CD4-positive, alpha-beta T cell treated with Interleukin-12 subunit alpha and Interleukin-12 subunit beta, for 1 hour (primary cell): ENCODE measurements at places on chromosomes 12 and 14.
A peak's percentile ranks its signal among the peaks of the same experiment; 100 is the strongest.

DNA sequence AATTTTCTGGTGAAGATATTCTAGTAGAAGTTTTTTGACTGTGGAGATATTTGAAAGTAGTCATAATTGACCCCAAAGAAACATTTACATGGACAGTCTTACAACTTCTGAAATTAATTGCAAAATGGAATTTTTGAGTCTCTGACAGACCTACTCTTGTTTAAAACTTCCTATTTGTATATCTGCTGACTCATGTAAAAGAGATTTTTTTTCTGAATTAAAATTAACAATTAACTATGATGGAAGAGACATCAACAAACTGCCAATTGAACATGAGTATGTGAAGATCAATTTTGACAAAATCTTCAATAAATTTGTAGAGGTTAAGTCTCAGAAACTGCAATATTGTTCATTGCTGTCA is 108.5 kb upstream of the MAX start:
- no peak for DNase-seq

GRCh38 chr12:57483466-57483865 is 3.8 kb upstream of the ARHGAP9 start:
- DNase-seq, result no peak

DNA sequence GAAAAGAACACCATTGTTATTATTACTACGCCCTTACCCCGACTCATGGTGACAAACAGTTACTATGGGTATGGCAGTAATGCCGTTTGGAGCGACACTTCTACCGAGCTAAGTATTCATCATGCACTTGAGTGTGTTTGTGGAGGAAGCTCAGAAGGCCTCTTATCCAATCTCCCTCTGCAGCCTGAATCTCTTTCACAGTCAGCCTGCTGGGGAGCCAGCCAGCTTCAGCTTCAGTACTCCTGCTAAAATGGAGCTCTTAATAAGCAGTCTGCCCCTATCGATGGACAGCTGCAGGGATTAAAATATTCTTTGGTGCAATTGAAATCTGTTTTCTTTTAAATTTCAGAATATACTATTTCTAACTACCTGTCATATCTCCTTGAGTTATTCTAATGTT is 24.7 kb upstream of the ATP5MC2 start:
- DNase-seq, result no peak

DNA sequence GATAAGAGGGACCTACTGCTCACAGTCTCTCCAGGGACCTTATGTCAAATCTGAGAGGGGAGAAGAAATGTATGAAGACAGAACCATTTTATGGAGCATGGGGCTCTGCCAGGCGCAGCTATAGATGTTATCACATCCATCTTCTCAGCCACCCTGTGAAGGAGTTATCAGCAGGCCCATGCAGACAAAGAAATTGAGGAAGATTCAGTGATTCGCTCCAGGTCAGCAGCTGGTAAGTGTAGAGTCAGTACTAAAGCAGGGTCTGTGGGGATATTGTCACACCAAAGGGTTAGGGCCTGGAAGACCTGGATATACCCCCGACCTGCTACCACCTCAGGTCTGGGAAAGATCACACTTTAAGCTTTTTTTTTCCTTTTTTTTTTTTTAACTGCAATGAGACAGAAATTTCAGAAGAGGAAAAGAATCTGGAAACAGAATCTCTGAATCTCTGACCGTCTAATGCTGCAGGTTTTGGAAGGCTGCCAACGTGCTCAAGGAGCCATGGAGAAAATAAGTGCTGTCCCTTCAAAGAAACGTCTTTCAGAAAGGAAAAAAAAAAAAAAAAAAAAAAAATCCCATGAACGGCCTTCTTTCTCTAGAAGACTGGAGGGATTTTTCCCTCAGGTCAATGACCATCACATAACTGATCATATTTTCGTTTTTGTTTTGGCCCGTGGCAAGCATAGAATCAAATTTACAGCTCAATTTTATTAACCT is 73.3 kb upstream of the PLEKHG7 start:
- no peak for DNase-seq

- no peak for DNase-seq
Measured at GRCh38 chr14:86961106-86961716, 1031.8 kb downstream of the GALC start.

DNA sequence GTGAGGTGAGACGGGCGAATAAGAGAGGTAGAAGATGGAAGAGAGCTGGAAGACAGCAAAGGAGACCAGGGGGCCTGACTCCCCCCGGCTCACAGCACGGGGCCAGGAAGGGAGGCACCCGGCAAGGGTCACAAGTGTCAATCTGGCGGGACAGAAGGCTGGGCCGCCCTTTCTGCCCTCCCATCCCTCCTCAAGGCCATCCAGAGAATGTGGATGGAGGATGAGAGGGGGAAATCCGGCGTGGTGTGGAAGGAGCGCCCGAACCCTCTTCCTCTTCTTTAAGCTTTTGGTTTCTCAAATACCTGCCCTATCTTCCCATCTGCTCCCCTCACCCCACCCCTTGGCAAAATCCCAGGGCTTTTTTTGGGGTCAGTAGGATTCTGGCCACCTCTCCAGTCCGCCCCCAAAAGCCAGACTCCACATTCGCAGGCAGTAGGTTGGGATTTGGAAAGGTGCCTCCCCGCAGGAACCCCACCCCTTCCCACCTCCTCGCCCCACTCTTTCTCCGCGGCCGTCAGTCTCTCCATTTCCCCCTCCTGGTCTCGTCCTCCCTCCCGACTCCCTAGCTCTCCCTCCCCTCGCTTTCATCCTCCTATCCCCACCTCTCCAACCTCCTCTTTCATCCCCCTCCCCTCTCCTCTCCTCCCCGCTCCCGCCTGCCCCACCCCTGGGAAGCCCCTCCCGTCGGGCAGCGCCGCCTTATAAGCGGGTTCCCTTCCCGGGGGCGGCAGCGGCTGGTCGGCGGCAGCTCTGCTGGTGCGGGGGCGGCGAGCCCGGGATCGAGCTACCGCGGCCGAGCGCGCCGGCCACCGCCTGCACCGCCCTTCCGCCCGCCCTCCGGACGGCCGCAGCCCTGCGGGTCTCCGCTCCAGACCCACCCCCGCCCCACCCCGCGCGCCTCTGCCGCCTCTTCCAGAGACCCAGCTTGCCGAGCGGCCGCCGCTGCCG is at the start of gene PTMS:
Gene PTMS (plus strand): TSS at position 730 of the 948 bp plus-strand sequence. CDS start 343 bp downstream, outside the sequence.
- DNase-seq, result no peak

DNA sequence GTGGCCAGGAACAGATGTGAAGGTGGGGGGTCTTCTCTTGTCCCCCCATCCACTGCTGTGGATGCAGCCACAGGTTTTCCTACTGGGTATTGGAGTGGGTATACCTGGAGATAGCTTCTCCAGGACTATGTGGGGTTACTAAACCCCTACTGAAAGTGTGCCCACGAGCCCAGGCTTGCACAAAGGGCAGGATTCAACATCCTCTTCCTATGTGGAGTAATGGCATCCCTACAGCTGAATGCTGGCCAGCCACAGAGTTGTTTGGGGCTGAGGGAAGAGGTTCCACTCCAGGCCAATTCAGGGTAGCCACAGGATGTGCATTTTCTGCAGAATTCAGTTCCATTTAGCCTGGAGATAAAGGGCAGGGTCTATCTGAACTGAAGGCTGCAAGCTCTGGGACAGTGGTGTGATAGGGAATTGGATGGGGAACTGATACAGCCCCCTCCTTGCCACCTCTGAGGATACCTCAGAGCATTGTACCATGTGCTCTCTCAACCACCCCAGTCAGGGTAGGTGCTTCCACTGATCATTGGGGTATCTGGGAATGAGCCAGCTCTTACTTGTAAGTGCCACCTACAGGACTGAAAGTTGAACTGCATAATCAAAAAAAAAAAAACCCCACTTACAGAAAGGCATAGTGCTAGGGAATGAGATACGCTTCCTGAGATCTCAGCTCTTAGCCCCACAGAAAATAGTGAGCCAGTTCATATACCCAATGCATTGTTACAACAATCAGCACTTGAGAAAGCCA is 187.1 kb downstream of the KITLG start:
- no peak for DNase-seq

DNA sequence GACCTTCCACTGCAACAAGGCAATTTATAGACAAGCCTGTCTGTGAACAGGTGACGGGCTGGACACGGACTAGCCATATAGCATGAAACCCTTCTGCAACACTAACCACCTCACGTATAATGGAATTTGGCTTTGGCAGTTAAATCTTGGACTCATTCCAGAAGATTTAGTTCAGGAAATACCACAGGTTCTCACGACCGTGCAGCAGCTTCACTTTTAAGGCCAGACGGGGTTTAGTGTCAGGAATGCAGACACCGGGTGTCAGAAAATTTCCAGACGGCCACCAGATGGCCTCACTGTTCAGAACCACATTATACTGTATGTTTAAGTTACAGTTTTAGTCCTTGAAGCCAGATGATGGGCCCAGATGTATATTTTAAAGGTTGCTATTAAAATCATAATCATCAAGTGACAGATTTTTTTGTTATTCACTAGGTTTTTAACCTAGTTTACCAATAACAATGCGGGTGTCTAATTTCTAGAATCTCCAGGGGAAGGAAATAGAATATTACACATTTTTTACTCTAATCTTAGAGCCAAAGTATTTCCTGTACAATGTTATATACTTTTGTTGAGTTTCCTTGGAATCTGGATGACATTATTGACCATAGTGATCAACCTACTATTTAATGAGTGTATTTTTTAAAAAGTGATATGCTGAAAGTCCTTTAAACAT is 90.5 kb upstream of the TMPO start:
- peak; percentile 54 for DNase-seq

- no peak for DNase-seq
Measured at GRCh38 chr14:66381755-66382154, 104.4 kb upstream of the CCDC196 start.

DNA sequence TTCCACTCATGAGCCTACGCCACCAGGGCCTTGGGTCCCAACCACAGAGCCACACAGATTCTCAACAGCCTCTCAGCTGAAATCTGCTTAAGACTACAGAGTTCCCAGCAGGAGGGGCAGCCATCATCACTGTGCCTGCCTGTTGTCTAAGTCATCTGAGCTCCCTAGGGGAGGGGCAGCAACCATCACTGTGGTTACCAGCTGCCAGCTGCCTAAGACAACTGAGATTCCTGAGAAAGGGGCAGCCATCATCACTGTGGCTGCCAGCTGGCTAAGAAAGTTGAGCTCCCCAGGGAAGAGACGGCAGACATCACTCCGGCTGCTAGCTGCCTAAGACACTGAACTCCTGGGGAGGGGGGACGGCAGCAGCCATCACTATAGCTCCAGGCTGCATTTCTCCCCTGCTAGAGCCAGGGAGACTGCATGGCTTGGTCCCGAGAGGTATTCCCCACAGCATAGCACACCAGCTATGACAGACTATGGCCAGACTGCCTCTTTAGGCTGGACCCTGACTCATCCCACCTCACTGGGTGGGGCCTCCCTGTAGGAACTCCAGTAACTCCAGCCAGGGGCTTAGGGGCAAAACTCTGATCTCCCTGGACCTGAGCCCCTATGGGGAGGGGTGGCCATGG is 37.2 kb upstream of the C14orf132 start:
- no peak for DNase-seq

- no peak for DNase-seq
Measured at GRCh38 chr14:68664225-68664681, 128.6 kb downstream of the ZFP36L1 start.

GRCh38 chr14:28746247-28746646 is 20.3 kb upstream of the FOXG1 start:
- DNase-seq, result no peak

- DNase-seq, result no peak
Measured at GRCh38 chr14:26199590-26200370, 398.1 kb downstream of the NOVA1 start.

DNA sequence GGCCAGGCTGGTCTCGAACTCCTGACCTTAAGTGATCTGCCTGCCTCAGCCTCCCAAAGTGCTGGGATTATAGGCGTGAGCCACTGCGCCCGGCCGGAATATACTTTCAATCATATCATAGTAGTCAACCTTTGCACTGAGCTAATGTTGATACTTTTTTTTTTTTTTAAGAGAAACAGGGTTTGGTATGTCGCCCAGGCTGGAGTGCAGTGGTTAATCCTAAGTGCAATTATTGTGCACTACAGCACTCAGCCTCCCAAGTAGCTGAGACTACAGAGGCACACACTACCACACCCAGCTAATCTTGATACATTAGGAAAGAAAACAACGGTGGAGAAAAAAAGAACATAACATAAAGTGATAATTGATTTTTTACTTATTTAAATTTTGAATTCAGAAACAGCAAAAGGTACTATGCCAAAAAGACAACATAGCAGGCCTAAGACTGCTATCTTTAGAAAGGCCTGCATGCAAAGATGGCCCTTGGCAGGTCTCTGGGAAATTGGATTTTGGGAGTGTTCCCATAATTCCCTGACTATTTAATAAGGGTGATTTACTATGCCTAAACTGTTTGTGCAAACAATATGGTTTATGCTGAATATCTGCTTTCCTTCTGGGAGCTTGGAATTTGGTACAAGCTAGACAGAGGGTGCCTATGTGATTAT is 15.5 kb downstream of the BTBD7 start:
- no peak for DNase-seq

GRCh38 chr12:25771041-25771440 is 187.4 kb upstream of the RASSF8 start:
- DNase-seq, result no peak

DNA sequence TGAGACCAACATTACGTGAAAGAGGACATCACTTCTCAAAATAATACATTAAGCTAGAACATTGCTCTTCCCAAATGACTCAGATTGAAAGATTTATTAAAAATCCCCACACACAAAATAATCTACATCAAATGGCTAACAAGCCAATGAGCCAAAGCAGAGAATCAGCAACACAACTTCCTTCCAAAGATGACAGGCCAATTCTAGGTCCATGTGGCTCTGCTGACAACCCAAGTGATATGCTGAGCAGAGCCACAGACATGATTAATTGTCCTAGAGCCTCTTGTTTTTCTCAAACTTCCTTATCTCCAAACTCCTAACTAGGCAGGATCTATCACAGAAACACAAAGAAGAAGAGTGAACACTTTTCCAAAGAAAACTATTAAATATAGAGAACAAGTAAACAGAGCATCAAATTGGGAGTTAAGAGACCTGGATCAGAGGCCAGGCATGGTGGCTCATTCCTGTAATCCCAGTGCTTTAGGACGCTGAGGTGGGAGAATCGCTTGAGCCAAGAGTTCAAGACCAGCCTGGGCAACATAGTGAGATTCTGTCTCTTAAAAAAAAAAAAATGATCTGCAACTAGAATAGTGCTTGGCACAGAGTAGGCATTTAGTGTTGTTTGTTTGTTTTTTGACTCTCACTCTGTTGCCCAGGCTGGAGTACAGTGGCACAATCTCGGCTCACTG is 38.5 kb downstream of the SENP1 start:
- no peak for DNase-seq
